ENCODE measurements at places on chromosomes 5 and 9. TPM values are rescaled to one million over a fixed set of nuclear protein-coding genes. Genes with fewer than 3 reads are reported as not detected.

DNA sequence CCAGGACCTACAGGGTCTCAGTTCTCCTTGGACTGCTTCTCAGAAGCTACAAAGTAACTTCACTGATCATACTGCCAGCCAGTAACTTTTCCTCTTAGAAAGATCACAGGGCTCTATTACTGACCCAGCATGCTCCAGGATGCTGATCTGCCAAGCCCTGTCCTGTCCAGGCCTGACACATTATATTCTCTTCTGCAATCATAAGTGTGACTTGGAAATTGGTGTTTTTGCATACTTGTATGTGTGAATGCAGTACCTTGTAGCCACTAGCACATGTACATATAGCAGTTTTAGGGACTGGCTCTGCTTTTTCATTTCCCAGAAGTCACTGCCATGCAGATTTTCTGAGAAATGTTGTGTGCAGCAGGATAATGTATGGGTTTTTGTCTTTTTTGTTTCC is 40.1 kb upstream of the CCNH start:
- no peak for DNase-seq

DNA sequence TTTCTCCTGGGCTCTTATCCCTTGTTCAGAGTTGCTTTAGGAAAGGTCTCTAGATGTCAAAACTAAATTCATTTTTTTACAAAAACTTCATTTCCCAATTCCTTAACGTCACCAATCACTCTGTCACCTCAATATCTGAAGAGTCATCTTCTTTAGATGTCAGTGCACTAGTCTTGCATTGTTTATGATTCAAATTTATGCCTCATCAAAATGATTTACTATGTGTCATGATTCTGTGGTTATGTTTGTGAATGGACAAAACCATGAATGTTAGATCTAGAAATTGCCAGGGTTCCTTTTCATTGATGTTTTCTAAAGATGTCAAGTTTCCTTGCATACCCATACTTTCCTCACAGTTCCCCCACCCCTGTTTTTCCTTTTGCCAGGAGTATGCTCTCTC is 21.5 kb downstream of the CWC27 start:
- DNase-seq, result no peak

DNA sequence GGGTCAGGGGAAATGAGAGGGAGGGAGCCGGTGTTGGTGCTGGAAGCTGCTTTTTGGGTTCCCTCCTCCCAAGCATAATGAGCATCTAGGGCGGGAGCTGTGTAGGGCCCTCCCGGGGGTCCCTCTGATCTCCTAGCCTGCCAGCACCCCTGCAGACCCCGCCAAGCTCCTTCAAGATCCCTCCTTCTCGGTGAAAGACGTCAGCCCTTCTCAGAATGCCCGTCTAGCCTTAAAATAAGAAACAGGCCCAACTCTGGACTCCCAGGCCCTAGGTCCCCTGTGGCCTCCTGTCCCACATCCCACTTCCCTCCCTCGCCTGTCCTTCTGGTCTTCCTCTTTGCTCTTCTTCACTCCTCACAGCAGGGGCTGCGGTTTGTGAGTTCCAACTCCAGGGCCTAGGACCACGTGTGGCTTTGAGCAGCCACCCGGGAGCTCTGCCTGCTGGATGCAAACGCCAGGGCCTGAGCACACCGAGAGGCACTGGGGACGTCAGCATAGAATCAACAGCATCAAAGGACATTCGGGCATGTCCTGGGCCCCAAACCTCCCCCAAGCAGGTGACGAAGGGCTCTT is 8.8 kb upstream of the SCGB3A1 start:
- no peak for DNase-seq

Gene BSPRY
- total RNA-seq, result not detected

DNA sequence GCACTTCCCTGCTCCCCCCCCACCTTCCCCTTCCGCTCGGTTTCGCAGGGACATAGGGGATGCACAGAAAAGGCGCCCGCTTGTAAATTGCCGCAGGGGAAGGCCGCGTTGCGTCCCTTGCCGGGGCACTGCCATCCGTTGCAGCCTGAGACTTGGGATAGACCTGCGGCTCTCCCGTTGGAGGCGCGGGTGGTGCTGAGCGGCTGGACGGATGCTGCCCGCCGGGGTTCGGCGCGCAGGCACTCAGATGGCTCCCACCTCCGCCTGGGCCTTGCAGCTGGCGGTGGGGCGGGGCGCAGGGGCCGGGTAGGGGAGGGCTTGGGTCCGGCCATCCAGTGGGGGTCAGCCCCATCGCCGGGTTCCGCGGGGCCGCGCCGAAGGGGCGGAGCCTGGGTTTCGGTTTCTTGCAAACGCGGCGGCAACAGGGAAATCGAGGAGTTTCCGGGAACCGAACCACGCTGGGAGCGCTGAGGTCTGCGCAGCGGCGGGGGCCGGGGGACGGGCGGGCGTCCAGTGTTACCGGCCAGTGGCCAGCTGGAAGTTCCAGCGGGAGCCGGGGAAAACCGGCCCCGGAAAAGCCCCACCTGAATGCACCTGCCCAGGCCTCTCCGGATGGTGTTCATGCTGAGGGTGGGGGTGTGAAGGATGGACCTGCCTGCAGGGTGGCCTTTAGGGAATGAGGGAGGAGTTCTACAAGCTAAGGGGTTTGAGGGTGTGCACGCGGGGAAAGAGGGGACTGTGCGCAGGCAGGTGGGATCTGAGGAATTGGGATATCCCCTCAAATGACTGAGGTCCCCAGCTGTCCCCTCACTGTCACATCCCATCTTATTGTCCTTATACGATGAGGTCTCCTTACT is 6.3 kb upstream of the IRF1 start:
- DNase-seq, result peak; percentile 58

- DNase-seq, result no peak
Observed at GRCh38 chr5:139755892-139756671, 39.5 kb upstream of the PSD2 start.

DNA sequence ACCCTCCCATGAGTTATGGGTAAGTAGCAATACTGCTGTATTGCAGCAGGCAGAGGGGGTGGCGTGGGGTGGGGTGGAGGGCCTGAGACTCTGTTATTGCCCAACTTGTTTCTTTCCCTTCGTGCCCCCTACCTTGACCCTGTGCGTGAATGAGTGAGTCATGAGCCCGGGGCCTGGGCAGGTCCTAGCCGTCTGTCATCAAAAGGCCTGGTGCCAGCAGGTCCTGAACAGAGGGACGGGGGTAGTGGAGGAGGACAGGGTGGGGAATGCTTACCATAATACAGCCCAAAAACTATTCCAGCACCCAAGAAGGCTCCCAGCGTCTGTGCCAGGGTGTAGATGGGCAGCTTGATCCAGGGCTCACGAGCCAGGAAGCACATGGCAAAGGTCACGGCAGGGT is 4.3 kb downstream of the AQP3 start:
- DNase-seq, result no peak

DNA sequence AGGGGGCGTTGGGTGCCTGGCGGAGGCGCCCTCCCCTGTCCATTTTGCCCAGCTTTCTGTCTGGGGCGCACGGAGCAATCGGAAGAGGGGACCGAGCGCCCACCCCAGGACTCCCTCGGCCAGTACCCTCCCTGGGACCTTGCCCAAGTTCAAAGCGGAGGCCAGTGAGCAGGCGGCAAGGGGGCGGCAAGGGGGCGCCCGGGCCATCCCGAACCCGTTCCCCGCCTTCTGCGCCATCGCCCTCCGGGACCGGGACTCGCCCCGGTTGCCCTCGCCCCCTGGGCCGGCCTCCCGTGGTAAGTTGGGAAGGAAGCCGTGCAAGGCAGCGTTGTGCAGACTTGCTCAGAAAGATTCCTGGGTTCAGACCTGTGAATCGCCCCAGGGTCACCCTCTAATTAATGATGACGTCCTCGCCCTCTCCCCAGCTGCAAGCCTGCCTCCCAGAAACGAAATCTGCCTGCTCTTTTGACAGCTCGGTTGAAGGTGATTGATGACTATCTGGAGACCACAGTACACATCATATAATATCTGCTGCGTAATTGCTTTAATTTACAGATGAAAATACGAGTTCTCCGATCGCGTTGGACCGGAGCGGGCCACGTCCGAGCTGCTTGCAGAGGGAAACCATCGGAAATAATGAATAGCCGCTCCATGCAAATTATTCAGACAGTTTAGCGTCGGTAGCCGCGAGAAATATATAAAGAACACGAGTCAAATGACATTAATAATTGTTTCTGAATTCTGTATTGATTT is 1.4 kb upstream of the IRX4 start:
- DNase-seq, result no peak

Gene TMEFF1
- total RNA-seq, result not detected

Gene NXNL2
- total RNA-seq, result not detected

GRCh38 chr5:9547122-9547947 is 1.5 kb upstream of the SEMA5A start:
- no peak for DNase-seq

Gene FRMPD1
- 0.46 TPM for total RNA-seq

Gene SVEP1
- 4.6 TPM for total RNA-seq

DNA sequence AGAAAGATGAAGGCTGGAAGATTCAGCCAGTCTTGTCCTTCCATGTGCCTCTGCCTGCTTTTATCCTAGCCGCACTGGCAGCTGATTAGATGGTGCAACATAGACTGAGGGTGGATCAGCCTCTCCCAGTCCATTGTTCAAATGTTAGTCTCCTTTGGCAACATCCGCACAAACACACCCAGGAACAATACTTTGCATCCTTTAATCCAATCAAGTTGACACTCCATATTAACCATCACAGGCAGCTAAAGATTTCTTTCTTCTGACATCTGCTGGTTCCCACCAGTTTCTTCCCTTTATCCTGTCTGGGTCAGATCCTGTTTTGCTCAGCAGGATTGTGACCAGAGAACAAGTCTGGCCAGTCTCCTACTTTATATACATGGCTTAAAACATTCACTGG is 276.5 kb upstream of the TYRP1 start:
- DNase-seq, result no peak

Gene GAS1
- 25.0 TPM for total RNA-seq

GRCh38 chr5:133618141-133618540 is 5.8 kb upstream of the FSTL4 start:
- no peak for DNase-seq

DNA sequence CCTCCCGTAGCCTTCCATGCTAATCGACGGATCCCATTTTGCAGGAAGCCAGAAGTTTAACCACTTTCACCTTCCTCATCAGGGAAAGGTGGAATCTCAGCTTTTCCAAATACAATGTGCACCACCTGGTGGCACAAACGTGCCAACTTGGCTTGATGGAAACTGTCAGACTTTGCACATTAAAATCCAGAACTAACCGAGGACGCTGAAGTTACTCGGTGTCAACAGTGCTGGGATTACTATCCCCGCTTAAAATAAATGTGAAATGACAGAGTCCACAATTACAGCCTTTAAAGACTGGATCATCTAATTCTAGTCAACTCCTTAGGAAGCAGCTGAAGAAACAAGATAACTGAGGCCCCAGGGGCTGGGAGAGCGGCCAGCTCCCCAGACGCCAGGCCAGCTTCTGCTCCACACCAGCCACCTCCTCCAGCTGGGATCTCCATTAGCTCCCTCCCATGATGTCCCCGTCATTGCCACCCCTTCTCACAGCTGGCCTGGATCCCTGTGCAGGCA is 50.1 kb upstream of the RETREG1 start:
- DNase-seq, result peak; percentile 16

Gene PRRX2
- total RNA-seq, result 1.7 TPM

GRCh38 chr9:25864509-25864908 is 186.3 kb upstream of the TUSC1 start:
- no peak for DNase-seq

- DNase-seq, result no peak
Observed at GRCh38 chr9:133944746-133945135, 47.4 kb downstream of the VAV2 start.

GRCh38 chr9:121725008-121725775 is 73.8 kb downstream of the DAB2IP start:
- peak; percentile 96 for DNase-seq

GRCh38 chr5:16568875-16569580 is 47.8 kb downstream of the RETREG1 start:
- no peak for DNase-seq

Gene FOXD1
- total RNA-seq, result 0.41 TPM

Gene CDX1
- 1.5 TPM for total RNA-seq

- no peak for DNase-seq
Observed at GRCh38 chr5:1471997-1472963, 27.0 kb upstream of the SLC6A3 start.

GRCh38 chr5:168023191-168023590 is 268.3 kb upstream of the WWC1 start:
- DNase-seq, result no peak

DNA sequence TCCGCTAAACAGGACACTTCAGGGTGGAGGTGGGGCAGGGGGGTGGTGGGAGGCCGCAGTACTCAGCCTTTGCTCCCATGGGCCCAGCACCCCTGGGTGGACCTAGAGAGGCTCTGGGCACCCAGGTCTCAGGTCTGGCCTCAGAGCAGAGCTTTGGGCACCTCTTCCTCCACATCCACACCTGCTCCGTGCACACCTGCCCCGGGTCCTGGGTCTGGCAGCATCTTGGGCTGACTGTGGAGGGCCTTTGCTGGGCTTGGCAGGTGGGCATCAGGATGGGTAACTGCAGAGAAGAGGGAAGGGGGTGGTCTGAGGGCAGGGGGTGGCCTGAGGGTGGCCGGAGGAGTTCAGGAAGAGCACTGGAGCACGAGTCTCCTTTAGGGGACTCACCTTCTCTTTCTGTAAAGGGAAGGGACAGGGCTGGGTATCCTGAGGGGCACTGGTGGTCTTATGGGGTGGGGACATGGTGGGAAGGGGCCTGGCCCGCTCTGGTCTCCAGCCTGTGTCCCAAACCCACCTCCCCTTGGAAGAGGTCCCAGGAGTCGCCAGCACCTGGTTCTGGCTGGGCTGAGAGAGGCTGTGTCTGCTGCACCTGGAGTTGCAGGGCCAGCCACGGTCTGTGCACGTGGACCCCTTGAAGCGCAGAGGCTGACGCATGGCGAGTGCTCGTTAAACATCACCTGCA is 106.7 kb upstream of the IER5L start:
- no peak for DNase-seq

GRCh38 chr9:17082343-17083064 is 52.3 kb upstream of the CNTLN start:
- DNase-seq, result no peak

- no peak for DNase-seq
Observed at GRCh38 chr9:88544245-88544644, 9.3 kb downstream of the NXNL2 start.

GRCh38 chr5:172870291-172870714 is 36.3 kb downstream of the ERGIC1 start:
- peak; percentile 67 for DNase-seq

Gene OTULINL
- 0.94 TPM for total RNA-seq

Gene PCDHA10
- total RNA-seq, result 0.07 TPM

- DNase-seq, result no peak
Observed at GRCh38 chr5:171412186-171412585, 7.3 kb upstream of the FGF18 start.
